Bronchial epithelial cell (primary cell): ENCODE measurements at places on chromosomes 2 and 18.

DNA sequence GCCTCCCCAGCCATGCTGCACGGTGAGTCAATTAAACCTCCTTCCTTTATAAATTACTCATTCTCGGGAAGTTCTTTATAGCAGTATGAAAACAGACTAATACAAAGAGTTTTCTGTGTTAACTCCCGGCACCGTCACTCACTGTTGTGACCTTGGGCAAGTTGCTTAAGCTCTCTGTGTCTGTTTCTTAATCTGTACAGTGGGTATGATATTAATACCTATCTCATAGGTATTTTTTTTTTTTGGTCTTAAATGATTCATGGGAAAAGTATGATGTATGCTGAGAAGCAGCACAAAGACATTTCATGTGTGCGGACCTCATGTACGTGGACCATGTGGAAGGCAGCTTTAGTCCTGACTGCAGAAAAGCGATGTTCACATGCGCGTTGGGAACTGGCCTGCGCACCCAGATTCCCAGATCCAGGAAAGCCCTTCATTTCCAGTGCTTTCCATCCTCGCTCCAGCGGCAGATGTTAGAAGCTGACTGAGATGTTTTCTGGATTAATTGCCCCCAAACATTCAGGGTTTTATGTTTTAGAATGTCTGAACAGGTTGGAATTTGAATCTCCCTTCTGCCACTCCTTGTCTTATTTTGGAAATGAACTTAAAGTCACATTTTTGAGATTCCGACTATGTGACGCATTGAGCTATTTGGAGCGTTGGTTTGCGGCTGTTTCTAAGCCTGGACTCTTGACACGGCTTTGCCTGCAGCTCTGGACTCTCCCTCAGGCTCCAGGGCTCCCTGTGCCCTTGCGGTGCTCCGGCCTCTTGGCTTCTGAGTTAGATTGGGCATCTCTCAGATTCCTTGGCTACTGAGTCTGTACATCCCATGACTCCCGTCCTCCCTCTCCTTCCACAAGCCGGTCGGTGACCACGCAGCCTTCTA lies 61.4 kb downstream of the SLC4A3 start:
- DNase-seq = peak; percentile 93

DNA sequence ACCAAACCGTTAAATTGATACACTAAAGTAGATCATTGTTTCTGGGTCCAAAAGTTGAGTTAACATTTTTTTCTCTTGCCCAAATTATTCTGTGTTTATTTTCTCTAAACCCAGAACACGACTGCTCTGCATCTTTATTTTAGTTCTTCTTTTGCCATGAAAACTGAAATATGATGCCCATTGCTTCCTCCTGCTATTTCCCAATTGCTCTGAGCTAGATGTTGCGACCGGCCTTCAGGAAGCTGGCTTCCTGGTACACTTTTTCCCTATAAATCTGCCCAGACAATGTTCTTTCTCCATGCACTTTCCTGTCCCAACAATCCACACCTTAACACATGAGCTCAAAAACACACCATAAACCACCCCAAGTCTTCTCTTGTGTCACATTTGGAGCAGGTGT lies 501.4 kb downstream of the FBXO15 start:
- DNase-seq = peak; percentile 21

GRCh38 chr18:57433934-57434535 lies 1.1 kb upstream of the ONECUT2 start:
- no peak for DNase-seq

DNA sequence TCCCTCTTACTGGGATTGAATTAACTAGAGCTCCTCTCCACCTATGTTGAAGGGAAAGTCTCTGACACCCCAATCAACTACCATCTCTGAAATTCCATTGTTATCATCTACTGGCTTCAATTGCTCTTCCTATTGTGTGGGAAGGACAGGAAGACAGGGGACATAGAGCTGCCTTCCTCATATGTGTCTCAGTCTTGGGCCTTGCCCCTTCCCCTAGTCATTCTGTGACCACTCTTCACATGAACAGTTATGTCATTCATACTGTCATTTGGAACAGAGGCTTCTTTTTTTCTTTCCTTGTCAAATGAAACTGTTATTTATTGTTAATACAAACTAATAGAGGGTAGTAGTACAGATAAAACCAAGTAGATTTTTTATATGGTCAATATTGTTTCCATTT lies 69.6 kb upstream of the EMILIN2 start:
- no peak for DNase-seq

DNA sequence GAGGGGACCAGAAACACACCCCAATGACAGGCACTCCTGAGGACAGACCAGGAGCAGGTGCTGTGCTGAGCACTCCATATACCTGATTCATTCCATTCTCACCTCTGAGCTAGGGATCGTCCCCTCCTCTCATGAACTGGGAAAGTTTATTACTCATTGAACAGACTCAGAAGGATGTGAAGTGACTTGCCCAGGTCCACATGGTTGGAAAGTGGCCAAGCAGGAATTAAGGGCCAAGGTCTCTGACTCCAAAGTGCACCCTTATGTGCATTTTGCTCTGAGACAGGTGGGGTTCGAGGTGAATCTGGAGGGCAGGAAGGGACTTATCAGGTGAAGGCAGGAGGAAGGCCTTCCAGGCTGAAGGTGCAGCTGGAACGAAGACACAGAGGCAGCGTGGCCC lies 25.1 kb upstream of the PLB1 start:
- DNase-seq = peak; percentile 98

DNA sequence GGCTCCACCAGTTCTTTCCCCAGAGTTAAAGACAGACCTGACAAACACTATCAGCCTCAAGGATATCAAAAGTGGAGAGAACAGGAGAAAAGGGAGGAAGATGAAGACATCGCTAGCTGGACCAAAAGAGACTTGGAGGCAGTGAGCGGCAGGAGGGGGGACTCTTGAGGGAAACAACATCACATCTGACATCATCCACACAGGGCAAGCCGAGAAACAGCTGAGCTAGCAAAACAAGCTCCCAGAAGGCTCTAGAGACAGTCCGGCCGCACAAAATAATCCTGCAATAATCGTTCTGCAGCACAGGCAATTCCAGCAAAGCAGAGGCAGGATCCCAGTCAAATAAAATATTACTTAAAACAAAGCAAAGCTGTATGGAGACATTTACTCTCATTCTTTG lies 239.8 kb downstream of the EN1 start:
- DNase-seq = no peak

GRCh38 chr2:49832555-49832954 lies 678.2 kb upstream of the FSHR start:
- no peak for DNase-seq

DNA sequence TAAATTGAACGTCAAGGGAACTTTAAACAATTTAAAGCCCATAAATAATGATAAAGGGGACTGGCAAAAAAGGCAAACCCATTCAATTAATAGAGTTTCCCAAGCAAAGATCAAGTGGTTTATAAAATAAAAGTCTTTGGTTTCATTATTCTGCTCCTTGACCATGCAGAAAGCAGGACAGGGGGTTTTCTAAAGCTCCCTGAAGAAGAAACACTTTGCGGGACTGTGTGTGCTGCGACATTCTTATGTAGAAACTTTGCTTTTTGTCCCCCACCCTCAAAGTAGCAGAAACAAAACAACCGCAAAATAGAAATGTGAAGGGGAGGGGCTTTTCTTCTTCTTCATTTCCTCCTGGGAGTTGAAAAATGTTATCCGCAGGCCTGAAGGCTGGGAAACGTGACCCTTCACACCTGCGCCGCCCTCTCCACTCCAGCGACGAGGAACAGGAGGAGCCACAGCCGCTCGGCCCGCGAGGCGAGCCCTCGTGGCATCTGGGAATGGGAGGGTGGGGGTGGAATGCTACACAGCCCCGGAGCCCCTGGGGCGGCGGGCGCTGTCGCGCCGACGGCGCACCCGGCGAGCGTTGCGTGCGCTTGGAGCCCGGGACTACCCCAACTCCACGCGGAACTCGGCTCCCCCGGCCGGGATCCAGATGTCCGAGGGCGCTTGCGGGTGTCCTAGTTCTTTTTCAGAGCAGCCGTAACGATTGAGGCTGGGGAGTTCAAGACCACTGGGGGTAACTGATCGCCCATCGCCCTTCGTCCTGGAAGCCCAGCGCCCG lies 4.3 kb upstream of the GBX2 start:
- DNase-seq = no peak

- DNase-seq = no peak
Observed at GRCh38 chr2:166302036-166302435, 73.7 kb downstream of the SCN9A start.

- DNase-seq = peak; percentile 77
Observed at GRCh38 chr2:7986431-7986830, 695.4 kb upstream of the ID2 start.

GRCh38 chr2:227870710-227871374 lies 589 bp upstream of the DAW1 start:
- peak; percentile 97 for DNase-seq

DNA sequence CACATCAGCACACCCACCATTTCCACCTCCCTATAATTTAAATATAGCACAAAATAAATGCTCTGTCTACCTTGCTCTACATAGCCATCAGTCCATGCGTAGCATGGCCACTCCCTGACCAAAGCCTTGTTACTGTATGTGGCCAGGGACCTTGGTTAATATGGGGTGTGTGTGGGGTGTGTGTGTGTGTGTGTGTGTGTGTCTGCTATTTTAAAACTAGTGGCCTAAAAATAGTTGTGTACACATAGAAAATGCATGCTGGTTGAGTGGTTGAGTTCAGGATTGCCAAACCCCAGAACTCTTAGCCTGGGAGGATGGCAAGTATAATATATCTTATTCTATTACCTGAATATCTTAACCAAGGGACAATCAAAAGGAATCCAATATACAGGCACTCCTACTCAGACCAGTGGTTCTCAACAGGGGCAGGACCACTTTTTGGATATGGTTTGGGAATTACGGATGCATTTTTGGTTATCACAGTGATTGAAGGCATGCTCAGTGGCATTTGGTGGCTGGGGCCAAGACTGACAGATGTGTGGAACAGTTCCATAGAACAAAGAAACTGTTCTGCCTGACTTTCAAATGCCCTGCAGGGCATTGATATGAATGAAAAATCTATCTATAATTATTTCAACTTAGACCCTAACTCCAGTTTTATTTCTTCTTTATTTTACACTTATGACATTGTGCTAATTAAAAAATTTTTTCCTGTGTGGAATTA lies 72.3 kb upstream of the PSME4 start:
- no peak for DNase-seq

DNA sequence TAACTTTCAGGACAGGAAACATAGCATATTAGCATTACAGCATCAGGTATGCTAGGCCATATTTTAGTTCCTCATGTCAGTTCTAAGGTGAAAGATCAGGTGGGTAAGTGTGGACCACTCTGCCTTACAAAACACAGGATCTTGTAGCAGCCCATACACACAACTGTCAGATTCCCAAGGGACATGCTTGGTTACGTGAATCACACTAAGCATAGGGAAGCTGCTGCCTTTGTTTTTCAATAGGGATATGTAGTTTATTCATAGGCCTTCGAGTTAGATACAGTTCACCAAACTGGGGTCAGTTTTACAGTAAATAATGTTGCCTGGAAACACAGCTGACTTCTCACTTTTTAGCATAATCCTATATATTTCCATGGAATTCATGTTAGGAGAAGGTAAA lies 116.1 kb upstream of the OTX1 start:
- no peak for DNase-seq

DNA sequence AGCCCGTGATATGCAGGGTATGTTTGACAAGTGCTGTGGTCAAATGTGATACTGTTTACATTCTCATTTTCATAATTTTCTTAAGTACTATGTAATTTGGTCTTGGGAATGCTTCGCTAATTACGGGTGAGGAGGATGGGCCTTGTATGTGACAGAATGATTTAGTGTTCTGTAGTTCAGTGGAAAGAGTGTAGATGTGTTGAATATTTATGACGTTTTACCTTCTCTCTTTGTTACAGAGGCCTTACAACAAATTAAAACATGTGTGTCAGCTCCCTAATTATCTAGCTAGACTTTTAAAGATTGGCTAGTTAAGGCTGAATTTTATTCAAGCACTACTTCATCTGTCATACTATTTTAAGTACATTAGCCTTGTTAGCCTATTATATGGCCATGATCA lies 10.6 kb upstream of the CHRNA1 start:
- no peak for DNase-seq

DNA sequence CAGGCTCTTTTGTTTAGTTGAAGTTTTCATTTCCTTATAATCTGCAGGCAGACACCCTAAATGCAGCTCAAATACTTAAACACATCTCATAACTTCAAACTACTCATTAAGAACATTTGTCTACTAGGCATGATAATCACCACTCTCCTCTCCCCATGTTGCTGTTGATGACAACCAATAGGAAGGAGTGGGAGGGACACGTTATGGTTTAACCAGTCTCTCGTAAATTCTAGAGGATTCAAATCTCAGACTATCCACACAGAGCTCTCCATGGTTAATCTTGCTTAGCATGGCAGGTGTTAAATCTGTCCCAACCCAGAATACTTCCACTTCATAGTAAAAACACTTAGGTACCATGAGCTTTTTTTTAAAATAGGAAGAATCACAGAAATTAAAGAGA lies 127.4 kb upstream of the AQP4 start:
- no peak for DNase-seq

- DNase-seq = no peak
Observed at GRCh38 chr2:47650001-47650535, 132.9 kb upstream of the MSH6 start.

DNA sequence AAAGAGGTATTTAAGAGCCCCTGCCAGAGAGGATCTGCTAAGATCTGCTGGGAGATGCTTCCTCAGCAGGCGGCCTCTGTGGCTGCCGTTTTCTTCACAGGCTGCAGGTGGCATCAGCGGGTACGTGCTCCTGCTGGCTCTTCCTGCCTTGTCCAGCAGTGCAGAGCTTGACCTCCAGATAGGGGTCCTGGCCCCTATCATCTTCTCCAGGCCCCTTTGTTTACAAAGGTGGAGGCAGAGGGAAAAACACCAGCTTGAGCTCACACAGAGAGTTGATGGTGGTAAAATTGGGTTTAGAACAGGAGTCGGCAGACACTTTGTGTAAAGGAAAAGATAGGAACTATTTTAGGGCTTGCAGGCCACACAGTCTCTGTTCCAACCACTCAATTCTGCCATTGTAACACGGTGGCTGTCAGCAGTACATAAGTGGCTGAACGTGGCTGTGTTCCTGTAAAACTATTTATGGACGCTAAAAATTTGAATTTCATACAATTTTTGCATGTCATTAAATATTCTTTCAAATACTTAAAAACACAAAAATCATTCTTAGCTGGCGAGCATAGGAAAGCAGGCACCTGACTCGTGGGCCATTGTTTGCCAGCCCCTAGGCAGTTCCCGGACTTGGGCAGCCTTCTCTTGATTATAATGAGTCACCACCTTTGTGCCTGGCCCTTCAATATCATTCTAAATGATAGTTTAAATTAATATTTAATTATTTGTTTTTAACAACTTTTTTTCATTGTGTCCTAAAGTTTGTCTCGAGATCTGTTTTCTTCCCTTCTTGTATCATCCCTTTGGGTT lies 98.2 kb upstream of the B3GNT7 start:
- peak; percentile 29 for DNase-seq
